ENCODE measurements at places on chromosomes 6 and 20. TPM values are rescaled to one million over a fixed set of nuclear protein-coding genes. Genes with fewer than 3 reads are reported as not detected.

Gene BACH2
- total RNA-seq = 265 TPM

Gene GID8
- 46.1 TPM for total RNA-seq

Gene ANGPT4
- not detected for total RNA-seq

Gene CDH22
- not detected for total RNA-seq

Gene SLC22A1
- total RNA-seq = 0.35 TPM

All from OCI-LY7 (cell line).